ENCODE measurements at places on chromosomes 5 and 9.
A peak's percentile ranks its signal among the peaks of the same experiment; 100 is the strongest.

GRCh38 chr9:94802793-94803192, 76.3 kb downstream of the AOPEP start:
- no peak for DNase-seq

- DNase-seq: no peak
Observed at GRCh38 chr9:121300283-121301119, 32.5 kb downstream of the GSN start.

DNA sequence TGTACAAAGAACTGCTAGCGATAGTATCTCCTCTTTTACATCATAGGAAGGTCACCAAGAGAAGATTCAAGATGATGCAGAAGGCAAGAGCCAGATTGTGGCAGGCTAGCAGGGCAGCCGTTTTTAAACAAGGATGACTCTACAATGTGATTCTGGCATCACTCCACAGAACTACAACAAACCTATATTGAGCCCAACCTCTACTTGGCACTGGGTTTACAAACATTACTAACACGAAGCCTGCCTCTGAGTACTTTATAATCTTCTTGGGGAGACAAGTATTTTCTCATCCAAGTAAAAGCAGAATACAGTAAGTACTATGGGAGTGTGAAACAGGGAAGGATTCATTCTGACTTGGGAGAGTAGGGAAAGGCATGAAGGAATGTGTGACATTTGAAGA, 448.6 kb downstream of the ZNF608 start:
- no peak for DNase-seq

DNA sequence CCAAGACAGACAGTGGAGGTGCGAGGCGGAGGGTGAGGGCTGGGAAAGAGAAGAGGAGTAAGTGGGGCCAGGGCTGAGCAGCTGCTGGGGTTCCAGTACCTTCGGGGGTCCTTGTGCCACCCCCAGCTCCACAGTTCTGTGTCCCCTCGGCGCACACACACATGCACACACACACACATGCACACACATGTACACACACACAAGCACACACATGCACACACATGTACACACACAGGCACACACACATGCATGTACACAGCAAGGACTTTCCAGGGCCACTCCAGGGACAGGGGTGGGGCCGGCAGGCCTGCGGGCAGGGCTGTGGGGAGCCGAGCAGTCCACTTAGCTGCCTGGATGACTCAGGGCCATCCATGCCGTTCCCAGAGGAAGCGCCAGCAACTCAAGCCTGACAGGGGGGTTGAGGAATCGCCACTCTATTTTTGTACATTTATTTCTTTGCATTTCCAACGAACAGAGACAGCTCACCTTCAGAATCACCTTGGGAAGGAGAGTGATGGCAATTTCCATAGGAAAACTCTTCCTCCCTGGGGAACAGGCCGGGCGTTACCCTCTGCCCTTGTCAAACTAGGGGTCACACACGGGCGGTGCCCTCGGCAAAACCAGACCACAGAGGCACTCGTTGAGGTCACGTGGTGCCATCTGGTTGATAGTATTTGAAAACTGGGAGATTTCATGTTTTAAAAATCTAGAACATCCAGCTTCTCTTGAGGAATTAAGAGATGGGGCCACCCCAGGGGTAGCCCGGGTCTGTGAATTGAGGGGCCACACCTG, 135.7 kb downstream of the ADAMTS2 start:
- peak; percentile 61 for DNase-seq

DNA sequence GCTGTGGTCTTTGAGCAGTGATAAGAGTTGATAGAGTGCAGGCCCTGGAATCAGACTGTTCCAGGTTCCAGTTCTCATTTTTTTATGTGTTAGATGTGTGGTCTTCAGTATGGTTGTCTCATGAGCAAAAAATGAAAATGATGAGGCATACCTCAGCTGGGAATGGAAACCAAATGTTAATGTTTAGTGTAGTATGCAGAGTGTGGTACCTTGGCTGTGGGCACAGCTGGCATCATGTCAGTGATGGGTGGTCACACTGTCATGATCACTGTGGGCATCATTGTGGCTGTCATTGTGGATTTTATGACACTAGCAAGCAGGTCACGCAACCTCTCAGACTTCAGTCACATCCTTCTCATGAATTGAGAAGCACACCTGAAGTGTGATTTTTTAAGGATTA, 6.4 kb downstream of the ABLIM3 start:
- no peak for DNase-seq

DNA sequence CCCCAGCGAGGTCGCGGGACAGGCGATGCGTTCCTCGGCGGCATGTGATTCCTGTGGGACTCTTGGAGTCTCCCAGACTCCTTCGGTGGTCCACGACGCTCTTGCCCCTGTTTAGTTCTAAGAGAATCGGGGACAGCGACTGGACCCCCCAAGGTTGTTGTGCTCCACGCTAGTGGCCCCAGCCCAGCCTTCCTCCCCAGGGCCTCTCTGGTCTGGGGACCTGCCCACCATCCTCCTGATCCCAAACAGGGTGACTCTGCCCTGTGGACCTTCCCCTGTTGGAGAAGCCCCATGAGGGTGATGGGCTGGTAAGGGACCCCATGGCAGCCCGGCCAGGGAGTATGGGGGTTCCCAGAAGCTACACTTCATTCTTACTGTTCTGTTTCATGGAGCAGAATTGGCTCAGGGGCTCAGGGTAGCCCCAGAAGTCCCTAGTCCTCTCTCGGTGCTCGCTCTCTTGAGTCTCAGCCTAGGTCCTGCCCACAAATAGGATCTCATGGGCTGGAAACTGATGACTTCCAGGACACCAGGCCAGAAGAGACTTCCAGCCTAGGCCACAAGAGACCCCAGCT, 880 bp downstream of the CARD19 start:
- DNase-seq: no peak

DNA sequence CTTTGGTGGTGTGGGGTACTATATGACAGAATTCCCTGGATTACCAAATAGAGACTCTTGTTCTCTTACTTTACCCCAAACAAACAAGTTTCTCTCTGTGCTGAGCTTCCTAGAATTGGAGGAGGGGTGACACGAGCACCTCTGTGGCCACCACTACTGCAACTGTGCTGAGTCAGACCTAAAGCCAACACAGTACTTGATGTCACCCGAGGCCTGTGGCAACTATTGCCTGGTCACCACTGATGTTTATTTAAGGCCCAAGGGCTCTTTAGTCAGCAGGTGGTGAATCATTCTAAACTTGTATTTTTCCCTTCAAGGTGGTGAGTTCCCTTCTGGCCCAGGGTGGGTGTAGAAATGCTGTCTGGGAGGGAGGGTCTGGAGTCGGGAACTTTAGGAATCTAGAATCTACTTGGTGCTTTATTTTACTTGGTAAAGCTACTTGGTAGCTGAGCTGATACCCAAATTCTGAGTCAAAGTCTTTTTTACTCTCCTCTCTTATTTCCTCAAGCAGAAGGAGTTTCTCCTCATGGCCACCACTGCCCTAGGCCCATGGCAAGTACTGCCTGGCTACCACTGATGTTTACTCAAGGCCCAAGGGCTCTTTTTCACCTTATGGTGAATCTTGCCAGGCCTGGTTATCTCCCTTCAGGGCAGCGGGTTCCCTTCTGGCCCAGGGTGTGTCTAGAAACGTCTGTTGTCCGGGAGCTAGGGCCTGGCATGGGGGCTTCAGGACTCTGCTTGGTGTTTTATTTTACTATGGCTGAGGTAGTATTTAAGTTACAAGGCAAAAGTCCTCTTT, 9.8 kb downstream of the LURAP1L start:
- peak; percentile 74 for DNase-seq

DNA sequence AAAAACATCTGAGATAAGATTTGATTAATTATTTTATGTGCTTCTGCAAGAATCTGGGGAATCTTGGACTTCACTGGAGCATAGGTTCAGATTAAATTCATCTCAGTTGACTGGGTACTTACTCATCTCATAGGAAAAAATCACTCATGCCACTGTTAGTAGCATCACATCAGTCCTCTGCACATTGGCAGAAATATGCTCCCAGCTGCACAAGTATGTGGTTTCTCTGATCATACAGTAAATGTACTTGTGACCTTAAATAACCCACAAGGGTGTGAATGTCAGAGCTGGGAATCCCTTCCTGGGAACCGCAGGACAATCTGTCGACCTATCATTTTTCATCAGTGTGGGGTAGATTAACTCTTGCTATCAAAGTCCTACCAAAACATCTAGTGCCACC, 203.7 kb upstream of the SLC24A2 start:
- DNase-seq: no peak

DNA sequence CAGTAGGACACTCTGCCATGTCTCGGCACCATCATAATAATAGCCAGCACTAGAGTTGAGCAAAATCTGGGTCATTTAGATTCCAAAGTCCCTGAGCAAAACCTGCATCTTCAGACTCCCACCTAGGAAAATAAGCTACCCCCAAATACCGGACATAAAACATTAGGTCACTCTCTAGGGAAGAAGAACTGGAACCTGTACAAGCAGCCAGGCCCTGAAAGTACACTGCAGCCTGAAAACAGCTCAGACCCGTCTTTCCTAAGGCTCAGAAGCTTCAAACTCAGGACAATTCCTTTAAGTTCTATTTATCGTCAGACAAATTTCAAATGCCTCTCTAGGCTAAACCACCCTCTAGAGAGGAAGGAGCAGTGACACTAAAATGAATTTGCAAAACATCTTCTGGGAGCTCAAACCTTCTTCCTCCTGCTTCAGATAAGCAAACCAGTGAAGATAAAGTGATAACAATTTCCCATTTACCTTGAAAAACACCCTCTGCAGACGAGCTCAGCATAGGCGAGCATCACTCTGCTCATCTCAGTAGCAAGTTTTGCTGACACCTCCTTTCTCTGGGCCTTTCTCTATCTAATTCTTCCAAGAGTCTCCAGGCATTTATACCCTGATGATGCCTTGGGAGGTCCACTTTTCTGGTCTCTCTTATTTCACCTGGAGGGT, 34.0 kb downstream of the ADAM19 start:
- DNase-seq: peak; percentile 26

- no peak for DNase-seq
Observed at GRCh38 chr9:111040494-111040893, 2.2 kb upstream of the LPAR1 start.

- peak; percentile 3 for DNase-seq
Observed at GRCh38 chr5:112787261-112787660, 49.6 kb downstream of the APC start.
